Activated gamma-delta T cell (primary cell): ENCODE measurements at places on chromosomes 7 and 10.

DNA sequence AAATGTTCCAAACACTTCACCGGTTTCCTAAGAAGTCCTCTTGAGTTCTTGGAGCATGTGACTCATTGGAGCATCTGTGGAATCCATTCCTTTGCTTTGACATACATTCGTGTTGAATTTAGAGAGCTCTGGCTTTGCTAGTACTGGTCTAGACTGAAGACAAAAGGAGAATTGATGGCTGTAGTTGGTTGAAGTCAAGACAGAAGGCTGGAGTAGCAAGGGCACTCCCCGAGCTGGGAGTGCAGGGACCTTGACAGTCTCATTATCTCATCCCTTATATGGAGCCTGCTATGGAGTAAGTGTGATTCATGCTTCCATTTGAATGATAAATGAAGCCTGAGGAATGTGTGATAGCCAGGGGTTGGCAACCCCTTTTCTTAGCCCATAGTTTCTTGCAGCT lies 1249.1 kb downstream of the TYW1 start:
- DNase-seq = no peak

GRCh38 chr7:19020062-19020461 lies 97.4 kb downstream of the TWIST1 start:
- no peak for DNase-seq

DNA sequence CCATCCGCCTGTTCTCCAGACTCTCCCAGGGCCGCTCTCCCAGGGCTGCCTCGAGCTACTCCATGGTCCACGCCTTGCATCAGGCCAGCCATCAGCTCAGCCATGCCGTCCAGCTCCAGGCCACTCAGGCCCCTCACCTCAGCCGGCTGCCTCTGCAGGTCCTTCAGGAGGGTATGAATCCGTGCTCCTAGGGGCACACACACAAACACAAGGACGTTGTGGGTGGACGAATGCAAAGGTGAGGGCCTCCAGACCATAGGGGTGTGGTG lies 449.4 kb downstream of the PTPRN2 start:
- DNase-seq = no peak

- no peak for DNase-seq
Observed at GRCh38 chr10:52801947-52802346, 29.4 kb upstream of the MBL2 start.

- no peak for DNase-seq
Observed at GRCh38 chr7:5420067-5420880, 3.4 kb downstream of the TNRC18 start.

DNA sequence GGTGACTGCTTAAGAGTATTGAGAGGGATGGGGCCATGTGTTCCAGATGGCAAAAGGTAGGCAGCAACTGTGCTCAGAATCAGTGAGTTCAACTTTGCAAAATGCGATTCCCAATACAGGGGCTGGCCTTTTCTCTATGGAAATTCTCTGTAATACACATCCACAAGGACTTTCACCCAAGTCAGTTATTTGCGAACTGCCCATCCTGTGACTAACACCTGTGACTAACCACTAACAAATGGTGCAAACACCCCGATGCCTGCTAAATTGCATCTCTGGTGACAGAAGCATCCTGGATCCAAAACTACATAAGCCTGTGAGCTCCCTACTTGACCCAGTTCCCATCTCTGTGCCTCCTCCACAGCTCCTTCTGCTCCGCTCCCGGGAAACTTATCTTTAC lies 9.0 kb upstream of the CUZD1 start:
- DNase-seq = no peak

- no peak for DNase-seq
Observed at GRCh38 chr10:131555406-131555805, 243.9 kb upstream of the TCERG1L start.

GRCh38 chr7:40694026-40694809 lies 559.4 kb downstream of the SUGCT start:
- no peak for DNase-seq

DNA sequence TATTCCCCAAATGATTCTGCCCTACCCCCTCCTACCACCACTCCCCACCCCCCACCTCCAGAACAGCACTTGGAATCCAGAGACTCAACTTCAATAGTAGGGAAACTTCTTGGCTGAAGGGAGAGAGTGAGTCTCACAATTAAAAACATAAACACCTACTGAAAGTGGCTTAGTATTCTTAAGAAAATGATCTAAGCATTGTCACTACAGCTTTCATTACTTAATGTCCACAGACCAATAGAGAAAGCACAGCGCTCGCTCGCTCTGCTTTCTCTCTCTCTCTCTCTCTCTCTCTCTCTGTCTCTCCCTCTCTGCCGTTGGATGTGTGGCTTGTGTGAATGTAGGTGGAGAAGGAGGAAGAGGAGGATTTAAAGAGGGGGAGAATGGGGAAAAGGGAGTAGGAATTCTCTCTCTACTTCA lies 1.5 kb upstream of the SEMA3A start:
- no peak for DNase-seq

DNA sequence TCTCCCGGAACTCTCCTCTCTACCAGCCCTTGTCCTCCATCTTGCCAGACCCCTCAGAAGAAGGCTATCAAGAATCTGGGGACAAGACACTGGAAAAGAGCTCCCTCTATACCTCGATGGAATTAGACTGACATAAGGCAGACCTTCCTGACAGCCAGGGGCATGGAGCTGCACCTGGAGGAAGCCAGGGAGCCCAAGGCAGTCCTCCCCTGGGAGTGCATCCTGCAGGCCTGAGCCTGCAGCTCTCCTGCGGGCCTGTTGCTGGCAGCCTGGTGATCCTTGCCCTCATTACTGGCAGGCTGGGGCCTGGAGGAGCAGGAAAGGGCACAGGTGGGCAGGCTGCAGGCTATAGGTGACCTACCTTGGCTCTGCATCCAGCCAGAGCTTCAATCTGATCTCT lies 323.4 kb downstream of the GRID1 start:
- DNase-seq = no peak

DNA sequence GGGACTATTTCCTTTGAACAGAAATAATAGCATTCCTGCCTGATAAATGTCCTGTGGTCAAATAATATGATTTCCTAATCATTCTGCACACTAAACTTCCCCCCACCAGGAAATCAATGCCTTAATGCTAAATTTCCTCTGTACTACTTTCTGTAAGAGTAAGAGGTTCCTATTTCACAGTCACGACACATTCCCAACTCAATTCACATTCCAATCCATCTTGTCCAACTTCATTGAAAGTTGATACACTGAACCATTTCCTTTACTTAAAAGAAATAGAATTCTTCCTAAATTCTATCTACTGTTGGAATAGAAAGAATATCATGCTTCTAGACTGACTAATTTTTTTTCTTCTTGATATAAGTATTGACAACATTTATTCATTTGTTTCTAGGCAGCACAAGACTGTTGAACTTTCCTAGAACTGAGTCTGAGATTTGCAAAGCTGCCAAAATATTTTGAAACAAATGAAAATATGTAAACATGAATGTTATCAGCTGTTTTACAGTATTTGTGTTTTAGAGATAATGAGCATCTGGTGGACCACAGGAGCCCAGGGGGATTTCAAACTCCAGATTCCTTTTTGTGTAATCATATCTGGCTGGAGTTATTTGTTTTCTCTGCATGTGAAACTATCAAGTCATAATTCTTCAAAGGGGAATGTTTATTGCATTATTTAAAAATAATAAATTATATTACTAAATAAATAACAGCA lies 121.5 kb downstream of the TPST1 start:
- DNase-seq = no peak

GRCh38 chr10:123726836-123727235 lies 60.7 kb downstream of the GPR26 start:
- no peak for DNase-seq

DNA sequence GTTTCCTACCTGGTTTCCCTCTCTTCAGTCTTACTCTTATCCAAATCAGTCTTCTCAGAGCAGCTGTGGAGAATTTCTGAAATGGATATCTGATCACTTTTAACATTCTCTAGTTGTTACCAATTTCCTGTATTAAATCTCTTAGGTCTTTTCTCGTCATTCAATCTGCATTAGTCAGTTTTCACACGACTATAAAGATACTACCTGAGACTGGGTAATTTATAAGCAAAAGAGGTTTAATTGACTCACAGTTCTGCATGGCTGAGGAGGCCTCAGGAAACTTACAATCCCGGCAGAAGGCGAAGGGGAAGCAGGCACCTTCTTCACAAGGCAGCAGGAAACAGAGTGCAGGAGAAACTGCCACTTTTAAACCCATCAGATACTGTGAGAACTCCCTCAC lies 444.8 kb downstream of the GATA3 start:
- DNase-seq = no peak

DNA sequence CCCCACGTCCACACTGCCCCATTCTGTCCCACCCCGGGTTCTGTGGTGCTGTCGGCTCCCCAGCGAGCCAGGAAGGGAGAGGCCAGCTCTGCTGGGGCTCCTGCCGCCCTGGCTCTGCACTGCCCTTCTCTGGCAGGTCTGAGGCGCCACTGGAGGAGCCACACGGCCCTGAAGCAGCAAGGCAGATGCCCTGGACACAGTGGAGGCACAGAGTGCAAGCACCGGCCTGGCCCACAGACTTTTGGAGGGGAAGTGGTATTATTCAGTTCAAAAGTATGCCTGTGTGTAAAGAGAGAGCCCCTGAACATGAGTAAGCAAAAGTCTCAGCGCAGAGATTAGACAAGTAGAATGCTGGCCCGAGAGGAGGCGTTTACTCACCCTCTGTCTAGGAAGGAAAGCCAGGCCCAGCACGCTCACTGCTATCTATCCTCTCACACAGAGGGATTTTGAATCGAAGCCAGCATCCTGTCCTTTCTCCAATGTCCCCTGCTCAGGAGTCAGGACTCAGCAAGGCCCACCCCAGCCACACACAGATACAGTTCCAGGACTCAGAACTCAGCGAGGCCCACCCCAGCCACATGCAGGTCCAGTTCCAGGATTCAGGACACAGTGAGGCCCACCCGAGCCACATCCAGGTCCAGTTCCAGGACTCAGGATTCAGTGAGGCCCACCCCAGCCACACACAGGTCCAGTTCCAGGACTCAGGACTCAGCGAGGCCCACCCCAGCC lies 115.0 kb downstream of the EGFR start:
- no peak for DNase-seq

- no peak for DNase-seq
Observed at GRCh38 chr7:92206672-92207071, 27.7 kb upstream of the LRRD1 start.

DNA sequence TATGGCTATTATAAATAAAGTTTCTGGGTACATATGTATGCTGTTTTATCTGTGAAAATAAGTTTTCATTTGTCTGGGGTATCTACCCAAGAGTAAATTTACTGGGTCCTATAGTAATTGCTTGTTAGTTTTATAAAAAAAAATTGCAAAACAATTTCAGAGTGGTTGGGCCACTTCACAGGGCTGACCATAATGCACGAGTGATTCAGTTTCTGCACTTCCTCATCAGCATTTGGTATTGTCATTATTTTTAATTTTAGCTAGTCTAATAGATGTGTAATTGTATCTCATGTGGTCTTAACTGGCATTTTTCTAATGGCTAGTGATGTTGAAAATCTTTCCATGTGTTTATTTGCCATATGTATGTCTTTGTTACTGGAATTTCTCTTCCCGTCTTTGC lies 452.4 kb upstream of the AKR1E2 start:
- DNase-seq = no peak

GRCh38 chr10:84574102-84574501 lies 245.7 kb downstream of the CCSER2 start:
- no peak for DNase-seq

DNA sequence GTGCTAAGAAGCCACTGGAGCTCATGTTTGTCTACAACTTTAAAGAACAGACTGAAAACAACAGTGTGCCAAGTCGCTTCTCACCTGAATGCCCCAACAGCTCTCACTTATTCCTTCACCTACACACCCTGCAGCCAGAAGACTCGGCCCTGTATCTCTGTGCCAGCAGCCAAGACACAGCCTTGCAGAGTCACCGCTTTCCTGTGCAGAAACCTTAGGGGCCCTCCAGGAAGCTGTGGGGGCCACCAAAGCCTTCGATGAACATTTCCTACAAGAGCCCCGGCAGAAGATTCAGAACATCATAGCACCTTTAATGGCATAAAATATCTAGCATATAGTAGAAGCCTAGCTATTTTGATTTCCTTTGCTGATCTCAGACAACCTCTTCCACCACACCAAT lies 88.0 kb upstream of the PRSS58 start:
- no peak for DNase-seq

DNA sequence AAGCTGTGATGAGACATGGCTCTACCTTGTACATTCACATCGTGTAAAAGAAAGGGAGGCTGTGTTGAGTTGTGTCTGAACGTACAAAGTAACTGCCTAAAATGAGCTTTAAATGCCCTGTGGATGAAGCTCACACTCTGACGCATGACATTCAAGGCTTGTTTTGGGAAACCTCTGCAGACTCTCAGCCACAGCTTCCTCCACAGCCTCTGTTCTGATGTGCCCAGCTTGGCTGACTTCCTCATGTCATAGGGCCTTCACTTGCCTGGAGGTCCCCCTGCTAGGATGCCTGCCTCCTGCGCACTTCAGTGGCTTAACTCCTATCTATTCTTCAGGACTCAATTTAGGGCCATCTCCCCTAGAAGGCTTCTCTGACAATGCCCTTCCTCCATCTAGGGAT lies 230.0 kb upstream of the HABP2 start:
- no peak for DNase-seq

GRCh38 chr10:93495654-93496321 lies 624 bp upstream of the CEP55 start:
- DNase-seq = no peak

GRCh38 chr7:4931943-4932342 lies 27.0 kb downstream of the MMD2 start:
- DNase-seq = no peak

DNA sequence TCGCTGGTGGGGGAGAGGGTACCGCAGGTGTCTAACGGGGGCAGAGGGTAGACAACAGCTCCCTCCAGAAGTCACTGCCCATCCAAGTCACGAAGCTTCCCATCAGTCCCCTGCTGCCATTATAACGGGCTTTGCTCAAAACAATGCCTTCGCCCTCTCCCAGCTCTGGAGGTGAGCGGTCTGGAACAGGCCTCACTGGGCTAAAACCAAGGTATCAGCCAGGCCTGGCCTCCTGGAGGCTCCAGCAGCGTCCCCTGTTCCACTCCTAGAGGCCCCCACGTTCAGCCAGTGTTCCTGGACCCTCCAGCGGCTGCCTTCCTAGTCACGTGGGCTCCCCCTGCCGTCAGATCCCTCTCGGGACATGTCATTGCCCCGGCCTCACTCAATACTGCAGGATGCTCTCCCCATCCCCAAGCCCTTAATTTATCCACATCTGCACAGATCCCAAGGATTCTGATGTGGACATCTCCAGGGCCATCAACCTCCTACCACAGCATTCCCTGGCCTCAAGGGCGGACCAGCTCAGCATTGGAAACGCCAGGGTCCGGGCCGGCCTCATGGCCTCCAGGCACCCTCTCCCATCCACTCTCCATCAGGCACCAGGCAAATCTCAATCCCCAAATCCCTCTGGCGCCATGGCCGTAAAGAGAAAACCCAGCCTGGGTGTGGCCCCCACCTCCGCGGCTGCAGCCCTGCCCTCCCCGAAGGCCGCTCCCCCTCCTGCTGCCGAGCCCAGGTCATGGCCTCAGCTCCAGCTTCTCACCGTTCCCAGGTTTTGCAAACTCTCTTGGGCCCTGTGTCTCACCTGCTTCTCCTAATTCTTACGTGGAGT lies 104.1 kb upstream of the FAM20C start:
- no peak for DNase-seq
